ENCODE measurements at places on chromosomes 7 and 10.

DNA sequence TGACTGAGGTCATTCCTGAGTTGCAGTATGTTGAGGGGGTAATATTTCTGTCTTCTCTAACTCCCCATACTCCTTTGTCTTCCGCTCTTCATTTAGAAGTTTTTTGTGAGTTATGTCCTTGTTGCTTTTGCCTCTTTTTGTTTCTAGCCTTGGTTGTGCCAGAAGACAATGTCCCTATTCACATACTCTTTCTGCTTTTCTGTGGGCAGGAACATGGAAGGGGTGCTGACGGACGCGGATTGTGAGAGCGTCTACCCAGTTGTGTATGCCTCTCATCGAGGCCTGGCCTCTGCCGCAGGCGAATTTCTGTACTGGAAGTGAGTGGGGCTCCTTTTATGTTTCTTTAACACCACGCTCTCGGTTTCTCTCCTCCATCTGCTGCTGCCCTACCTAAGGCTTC is 20.5 kb downstream of the STAG3 start:
- no peak for DNase-seq

GRCh38 chr7:17147409-17147808 is 151.0 kb upstream of the AHR start:
- DNase-seq, result no peak

DNA sequence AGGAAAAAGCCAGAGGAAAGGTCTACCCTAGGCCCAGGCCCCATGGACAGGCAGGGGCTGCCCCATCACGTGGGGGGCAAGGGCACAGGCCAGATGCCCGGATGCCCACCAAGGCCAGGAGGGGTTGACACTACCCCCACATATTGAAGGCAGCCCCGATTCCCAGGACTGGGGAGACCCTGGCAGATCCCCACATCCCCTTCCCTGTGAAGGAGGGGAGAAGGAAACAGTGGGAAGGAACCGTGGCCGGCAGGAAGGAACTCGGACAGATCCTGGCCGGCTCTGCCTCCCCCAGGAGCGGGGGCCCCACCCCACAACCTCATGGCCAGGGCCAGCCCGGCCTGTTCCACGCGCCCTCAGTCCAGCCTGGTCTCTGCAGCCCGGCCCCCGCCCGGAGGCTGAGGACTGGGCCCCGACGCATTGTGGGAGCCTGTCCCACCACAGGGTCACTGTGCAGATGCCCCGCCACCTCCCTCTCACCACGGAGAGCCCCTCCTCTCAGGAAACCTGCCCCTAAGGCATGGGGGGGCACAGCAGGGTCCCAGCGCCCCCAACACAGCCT is 41.3 kb downstream of the PAPOLB start:
- no peak for DNase-seq

- DNase-seq, result no peak
Measured at GRCh38 chr7:137474540-137475026, 131.1 kb upstream of the PTN start.

DNA sequence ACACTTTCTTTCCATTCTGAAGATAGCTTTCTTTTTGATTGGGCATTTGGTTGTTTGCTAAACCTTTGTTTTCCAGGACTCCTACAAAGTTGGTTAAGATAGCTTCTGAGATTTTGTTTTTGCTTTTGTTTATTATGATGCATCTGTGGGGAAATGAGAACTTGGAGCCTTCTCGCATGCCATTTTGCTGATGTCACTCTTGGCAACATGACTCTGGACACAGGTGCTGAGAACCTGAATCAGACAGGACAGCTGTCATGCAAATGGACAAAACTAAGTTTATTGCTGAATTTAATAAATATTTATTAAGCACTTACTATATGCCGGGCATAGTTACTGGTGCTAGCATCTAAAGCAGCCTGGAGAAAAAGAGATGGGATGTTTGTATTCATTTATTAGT is 274.1 kb downstream of the ZEB1 start:
- no peak for DNase-seq

GRCh38 chr10:132293201-132293812 is 14.4 kb downstream of the STK32C start:
- DNase-seq, result no peak

DNA sequence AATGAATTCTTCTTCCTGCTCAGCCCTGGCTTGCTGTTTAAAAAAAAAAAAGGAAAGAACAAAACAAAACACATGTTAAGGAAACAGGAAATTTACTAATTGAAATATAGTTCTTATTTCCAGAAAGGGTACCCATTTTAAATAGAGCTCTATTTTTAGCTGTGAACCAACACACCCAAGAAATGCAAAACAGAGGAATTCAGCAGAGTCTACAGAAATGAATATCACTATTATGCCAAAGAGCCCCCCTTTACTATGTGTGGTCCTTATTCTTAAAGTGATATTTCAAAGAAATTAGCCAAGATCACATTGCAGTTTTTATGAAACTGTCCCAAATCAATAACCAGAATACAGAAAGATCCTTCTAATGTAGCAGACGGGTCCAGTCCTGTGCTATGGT is 53.7 kb downstream of the CCDC6 start:
- no peak for DNase-seq

DNA sequence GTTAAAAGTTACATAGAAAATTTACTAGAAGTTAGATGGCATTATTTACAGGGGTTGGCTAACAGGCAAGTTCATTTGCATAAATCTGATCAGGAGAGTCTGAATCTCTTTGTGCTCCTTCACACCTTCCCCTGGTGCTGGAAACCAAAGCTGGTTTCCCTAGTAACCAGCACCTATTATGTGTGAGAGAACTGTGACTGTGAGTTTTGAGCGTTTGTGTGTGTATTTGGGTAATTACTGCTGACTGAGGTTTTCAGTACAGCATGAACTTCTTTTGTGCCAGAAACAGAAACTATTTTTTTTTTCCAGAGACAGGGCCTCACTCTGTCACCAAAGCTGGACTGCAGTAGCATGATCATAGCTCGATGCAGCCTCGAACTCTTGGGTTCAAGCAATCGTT is 10.3 kb upstream of the IFIT1B start:
- DNase-seq, result no peak

- DNase-seq, result no peak
Measured at GRCh38 chr7:109836016-109836415, 1254.9 kb upstream of the LRRN3 start.

GRCh38 chr10:66322777-66323176 is 603.1 kb upstream of the LRRTM3 start:
- no peak for DNase-seq

GRCh38 chr10:22435650-22436049 is 90.4 kb downstream of the SPAG6 start:
- DNase-seq, result no peak

- DNase-seq, result no peak
Measured at GRCh38 chr10:126422567-126422966, 34.3 kb upstream of the ADAM12 start.

DNA sequence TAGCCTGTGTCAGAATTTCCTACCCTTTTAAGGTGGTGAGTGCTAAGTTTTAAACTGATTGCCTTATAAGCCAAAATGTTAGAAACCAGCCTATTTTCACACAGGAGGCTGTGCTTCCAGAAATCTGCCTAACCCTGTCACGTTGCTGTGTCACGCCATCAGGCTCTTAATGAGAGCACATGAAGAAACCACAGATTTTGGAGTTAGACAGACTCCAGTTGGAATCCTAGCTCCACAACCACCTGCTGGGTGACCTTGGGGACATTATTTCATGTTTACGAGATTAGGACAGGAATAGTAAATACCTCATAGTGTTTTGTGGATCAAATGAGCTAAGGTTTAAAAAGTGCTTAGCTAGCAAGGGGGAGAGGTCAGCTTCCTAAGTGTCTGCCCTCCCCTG is 321.8 kb downstream of the DPP6 start:
- DNase-seq, result no peak

GRCh38 chr7:93563584-93563983 is 10.9 kb downstream of the CALCR start:
- DNase-seq, result no peak

DNA sequence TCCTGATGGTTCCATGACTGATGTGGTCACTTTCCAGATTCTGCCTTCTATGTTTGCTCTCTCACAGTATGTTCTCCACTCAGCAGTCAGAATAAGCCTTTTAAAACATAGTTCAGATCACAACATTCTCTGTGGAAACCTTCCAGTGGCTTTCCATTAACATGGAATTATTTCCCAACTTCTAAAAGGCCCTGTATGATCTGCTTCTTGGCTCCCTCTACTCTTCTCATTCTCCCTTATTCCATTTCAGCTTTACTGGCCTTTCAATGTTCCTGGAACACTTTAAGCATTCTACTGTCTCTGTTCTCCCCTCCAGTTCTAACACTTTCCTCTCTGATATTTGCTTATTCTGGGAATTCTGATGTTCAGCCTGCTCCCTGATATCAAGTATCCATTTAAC is 325.6 kb downstream of the THSD7A start:
- no peak for DNase-seq

DNA sequence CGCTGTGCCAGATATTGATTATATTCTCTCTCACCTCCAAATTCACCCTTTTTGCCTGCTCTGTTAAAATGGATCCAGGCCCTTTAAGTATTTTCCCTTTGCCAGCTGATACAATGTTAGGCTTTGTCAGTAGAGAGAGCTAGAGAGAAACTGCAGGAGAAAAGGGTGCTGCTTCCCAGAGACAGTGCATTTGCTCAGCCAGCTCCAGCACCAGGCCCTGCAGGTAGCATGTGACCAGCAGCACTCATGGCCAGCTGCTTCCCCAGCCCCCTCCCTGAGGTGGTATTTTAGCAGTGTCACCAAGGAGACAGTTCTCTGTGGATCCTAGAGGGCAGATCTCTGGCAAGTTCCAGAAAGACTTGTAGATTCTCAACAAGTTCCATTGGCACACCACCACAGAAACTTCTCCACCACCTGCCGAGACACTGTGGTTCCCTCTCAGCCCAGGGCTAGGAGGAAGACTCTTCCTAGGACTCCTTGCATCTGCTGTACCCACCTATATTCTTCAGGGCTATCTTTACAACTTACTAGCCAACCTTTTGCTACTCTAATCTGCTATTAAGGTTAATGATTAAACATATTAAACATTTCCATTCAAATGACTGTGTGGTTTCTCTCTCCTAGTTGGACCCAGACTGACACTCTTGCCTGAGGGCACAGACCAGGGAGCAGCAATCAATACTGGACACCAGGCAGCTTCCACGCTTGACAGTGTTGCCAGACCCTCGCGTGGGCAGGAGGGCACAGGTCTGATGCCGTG is 35.6 kb upstream of the ADAM12 start:
- no peak for DNase-seq

- DNase-seq, result no peak
Measured at GRCh38 chr10:58919927-58920654, 256.4 kb upstream of the PHYHIPL start.

DNA sequence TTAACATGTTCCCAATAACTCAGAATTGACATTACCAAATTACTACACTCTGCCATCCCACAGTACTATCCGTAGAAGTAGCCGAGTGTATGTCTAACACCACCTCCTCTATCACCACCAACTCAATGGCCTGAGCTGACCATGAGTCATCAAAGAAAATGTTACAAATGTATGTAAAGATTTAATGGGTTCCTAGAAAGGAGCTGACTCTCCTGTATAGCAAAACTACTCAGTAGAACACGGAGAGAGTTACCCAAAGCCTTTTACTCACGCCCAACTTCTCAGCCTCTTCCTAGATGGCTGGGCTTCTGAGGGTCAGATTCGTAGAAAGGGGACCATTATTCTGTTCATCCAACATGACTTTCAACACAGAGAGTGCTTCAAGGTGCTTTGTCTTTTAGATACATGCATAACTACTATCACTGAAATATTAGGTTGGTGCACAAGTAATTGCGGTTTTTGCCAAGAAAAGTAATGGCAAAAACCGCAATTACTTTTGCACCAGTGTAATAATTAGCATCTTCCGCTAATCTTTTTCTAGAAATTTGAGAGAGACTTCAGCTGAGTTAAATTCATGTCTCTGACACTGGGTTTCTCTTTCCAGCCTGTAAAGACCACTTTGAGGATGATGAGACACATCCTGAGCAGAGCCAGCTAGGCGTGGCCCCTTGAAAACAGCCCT is 24.0 kb upstream of the NANOS1 start:
- DNase-seq, result no peak
